ENCODE measurements at places on chromosomes 6 and 20. TPM values are rescaled to one million over a fixed set of nuclear protein-coding genes. Genes with fewer than 3 reads are reported as not detected.
A peak's percentile ranks its signal among the peaks of the same experiment; 100 is the strongest.

Gene ZNF391
- 4.9 TPM for total RNA-seq

Gene SMPD2
- 14.1 TPM for total RNA-seq

Gene CNR1
- total RNA-seq, result 1.7 TPM

Gene RUNX2
- total RNA-seq, result 9.4 TPM

Gene NOX3
- total RNA-seq, result not detected

Gene PGC
- not detected for total RNA-seq

Gene SOBP
- 6.9 TPM for total RNA-seq

Gene KLC4
- total RNA-seq, result 20.7 TPM

Gene RIPOR2
- 172 TPM for total RNA-seq

Gene TRIM31
- total RNA-seq, result not detected

Gene SEMG1
- not detected for total RNA-seq

Gene RNF144B
- 53.7 TPM for total RNA-seq

DNA sequence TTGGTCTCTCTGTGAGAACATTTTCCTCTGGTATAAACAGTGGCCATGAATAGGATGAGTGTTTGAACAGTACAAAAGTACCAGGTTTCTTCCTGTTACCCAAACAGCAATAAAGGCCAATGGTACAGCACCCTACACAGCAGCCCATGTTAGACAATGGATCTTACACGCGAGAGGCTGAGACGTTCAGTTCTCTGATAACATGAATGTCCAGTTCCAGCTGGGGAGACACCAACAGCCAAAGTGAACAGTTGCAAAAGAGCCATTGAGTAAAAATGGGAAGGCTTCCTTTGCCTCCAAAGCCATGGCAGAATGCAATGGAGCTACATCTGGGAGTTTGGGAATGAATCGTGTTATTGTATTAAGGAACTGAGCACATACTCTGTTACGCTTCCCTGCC is 246.8 kb upstream of the SGK1 start:
- DNase-seq, result no peak
- H3K4me3 ChIP-seq, result no peak overlapping the region

- peak; percentile 61 for DNase-seq
- H3K4me3 ChIP-seq, result no peak overlapping the region
- H3K4me1 ChIP-seq, result peaks cover 10% of the 10 kb centered on the region
- no peaks in the 10 kb centered on the region for H3K27me3 ChIP-seq
- no peaks in the 10 kb centered on the region for H3K36me3 ChIP-seq
These were observed 147.3 kb downstream of the DLL1 start for GRCh38 chr6:170143401-170144150.

GRCh38 chr20:38260378-38261053 is at the start of gene KIAA1755:
TSS of gene KIAA1755 (minus strand) at chr20:38260735. CDS start at chr20:38260500, 235 bp downstream.
- peak within 1 kb of the TSS; percentile 50 for H3K4me3 ChIP-seq
- DNase-seq, result no peak
- H3K4me1 ChIP-seq, result peaks cover 8% of the 10 kb centered on the region
- H3K36me3 ChIP-seq, result no peaks in the 10 kb centered on the region
- H3K27ac ChIP-seq, result no peak within 1 kb of the TSS

- H3K27ac ChIP-seq, result no peak overlapping the region
- H3K36me3 ChIP-seq, result no peaks in the 10 kb centered on the region
- H3K4me3 ChIP-seq, result no peak overlapping the region
- DNase-seq, result no peak
- no peaks in the 10 kb centered on the region for H3K4me1 ChIP-seq
These were observed 50.8 kb downstream of the GRM4 start for GRCh38 chr6:34095136-34095505.

- no peak overlapping the region for H3K27ac ChIP-seq
- H3K36me3 ChIP-seq, result no peaks in the 10 kb centered on the region
- peaks cover 69% of the 10 kb centered on the region for H3K27me3 ChIP-seq
- H3K4me3 ChIP-seq, result no peak overlapping the region
- peaks cover 19% of the 10 kb centered on the region for H3K4me1 ChIP-seq
These were observed 2.5 kb downstream of the SCRT2 start for GRCh38 chr20:672963-673602.

- peak overlapping the region; percentile 52 for H3K27ac ChIP-seq
- H3K36me3 ChIP-seq, result no peaks in the 10 kb centered on the region
- no peaks in the 10 kb centered on the region for H3K27me3 ChIP-seq
- no peak overlapping the region for H3K4me3 ChIP-seq
- H3K4me1 ChIP-seq, result peaks cover 25% of the 10 kb centered on the region
- DNase-seq, result no peak
These were observed 44.1 kb upstream of the GCM1 start for GRCh38 chr6:53192682-53193188.

DNA sequence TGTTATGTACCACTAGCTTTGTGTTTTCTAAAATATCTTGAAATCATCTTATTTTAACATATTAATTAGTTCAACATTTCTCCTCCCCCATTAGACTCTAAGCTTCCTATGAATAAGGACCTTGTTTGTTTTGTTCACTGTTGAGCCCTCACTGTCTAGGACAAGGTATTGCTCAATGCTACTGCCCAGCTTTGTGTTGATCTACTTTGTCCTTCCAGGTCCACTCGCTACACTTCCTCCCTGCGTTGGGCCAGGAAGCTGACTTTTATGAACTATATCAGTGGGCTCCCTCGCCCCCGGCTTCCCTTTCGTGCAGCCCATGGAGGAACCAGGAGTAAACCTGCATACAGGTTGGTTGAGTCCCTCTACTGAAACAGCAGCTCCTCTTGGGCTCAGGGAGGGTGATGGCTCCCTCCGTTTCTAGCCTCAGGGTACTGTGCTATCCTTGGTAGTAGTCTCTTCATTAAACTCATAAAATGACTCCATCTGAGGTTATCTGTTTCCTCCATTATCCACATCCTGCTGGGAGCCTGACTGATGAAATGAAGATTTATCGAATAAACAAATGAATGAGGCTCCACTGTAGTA is 272.5 kb downstream of the CLIC5 start:
- peaks cover 12% of the 10 kb centered on the region for H3K4me1 ChIP-seq
- H3K27ac ChIP-seq, result no peak overlapping the region
- no peaks in the 10 kb centered on the region for H3K36me3 ChIP-seq
- DNase-seq, result no peak
- H3K4me3 ChIP-seq, result no peak overlapping the region
- H3K27me3 ChIP-seq, result no peaks in the 10 kb centered on the region

DNA sequence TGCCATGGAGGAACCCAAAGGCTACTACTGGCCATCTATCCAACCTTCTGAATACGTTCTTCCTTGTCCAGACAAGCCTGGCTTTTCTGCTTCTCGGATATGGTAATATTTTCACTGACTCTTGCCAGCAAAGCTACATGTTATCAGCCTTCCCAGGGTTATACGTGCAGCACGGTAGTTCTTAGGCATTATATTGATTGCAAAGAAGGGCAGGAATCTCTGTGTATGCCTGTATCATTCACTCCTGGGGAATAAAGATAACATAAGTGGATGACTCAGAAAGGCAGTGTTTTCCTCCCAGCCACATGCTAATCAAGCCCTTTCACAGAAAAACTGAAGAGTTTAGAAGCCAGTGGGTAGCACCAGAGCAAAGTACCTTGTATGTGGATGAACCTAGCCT is 98.7 kb downstream of the ADGRG6 start:
- no peaks in the 10 kb centered on the region for H3K36me3 ChIP-seq
- no peak for DNase-seq
- no peaks in the 10 kb centered on the region for H3K27me3 ChIP-seq
- H3K27ac ChIP-seq, result no peak overlapping the region
- H3K4me3 ChIP-seq, result no peak overlapping the region

- peaks cover 7% of the 10 kb centered on the region for H3K27me3 ChIP-seq
- no peak overlapping the region for H3K4me3 ChIP-seq
- H3K4me1 ChIP-seq, result no peaks in the 10 kb centered on the region
- no peaks in the 10 kb centered on the region for H3K36me3 ChIP-seq
These were observed 488.4 kb downstream of the PREX1 start for GRCh38 chr20:48339190-48339985.

- H3K27me3 ChIP-seq, result peaks cover 64% of the 10 kb centered on the region
- H3K4me3 ChIP-seq, result no peak overlapping the region
- DNase-seq, result peak; percentile 39
- no peaks in the 10 kb centered on the region for H3K36me3 ChIP-seq
- H3K27ac ChIP-seq, result no peak overlapping the region
These were observed 230.5 kb downstream of the ERMARD start for GRCh38 chr6:169981969-169982368.

DNA sequence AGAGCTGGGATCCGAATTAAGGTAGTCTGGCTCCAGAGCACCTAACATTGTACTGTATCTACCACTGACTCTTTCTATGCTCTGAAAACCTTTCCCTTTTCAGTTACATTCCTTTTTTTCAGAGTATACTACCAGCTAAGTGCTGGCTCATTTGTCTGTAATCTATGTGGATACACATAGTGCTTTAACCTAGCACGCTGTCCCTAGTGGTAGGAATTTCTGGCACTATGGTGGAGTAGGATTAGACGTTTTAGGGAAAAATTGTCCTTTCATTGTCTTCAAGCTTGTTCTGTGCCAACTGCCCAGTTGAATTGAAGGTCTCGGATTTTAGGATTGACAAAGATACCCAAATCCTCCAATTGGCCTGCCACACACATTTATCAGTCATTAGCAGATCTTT is 259.1 kb upstream of the FERMT1 start:
- H3K36me3 ChIP-seq, result no peaks in the 10 kb centered on the region
- H3K27ac ChIP-seq, result no peak overlapping the region
- no peaks in the 10 kb centered on the region for H3K27me3 ChIP-seq
- DNase-seq, result no peak
- no peaks in the 10 kb centered on the region for H3K4me1 ChIP-seq

- peaks cover 6% of the 10 kb centered on the region for H3K36me3 ChIP-seq
- no peak for DNase-seq
- peaks cover 46% of the 10 kb centered on the region for H3K4me1 ChIP-seq
- H3K4me3 ChIP-seq, result peak overlapping the region; percentile 21
- no peaks in the 10 kb centered on the region for H3K27me3 ChIP-seq
- peak overlapping the region; percentile 90 for H3K27ac ChIP-seq
These were observed 39.1 kb downstream of the ILRUN start for GRCh38 chr6:34657307-34657978.

GRCh38 chr6:33746651-33747100 is at the start of gene IP6K3:
TSS of gene IP6K3 (minus strand) at chr6:33746905. CDS start at chr6:33735476, 11,429 bp downstream.
- H3K27ac ChIP-seq, result peak within 1 kb of the TSS; percentile 75
- H3K36me3 ChIP-seq, result no peaks in the 10 kb centered on the region
- H3K4me3 ChIP-seq, result peak within 1 kb of the TSS; percentile 19

GRCh38 chr6:109071125-109071917 is 23.3 kb downstream of the SESN1 start:
- H3K4me1 ChIP-seq, result peaks cover 72% of the 10 kb centered on the region
- H3K27me3 ChIP-seq, result no peaks in the 10 kb centered on the region
- H3K4me3 ChIP-seq, result no peak overlapping the region
- no peaks in the 10 kb centered on the region for H3K36me3 ChIP-seq

GRCh38 chr6:747028-747427 is 54.1 kb upstream of the EXOC2 start:
- no peak overlapping the region for H3K4me3 ChIP-seq
- no peaks in the 10 kb centered on the region for H3K27me3 ChIP-seq
- H3K36me3 ChIP-seq, result no peaks in the 10 kb centered on the region
- no peak overlapping the region for H3K27ac ChIP-seq

DNA sequence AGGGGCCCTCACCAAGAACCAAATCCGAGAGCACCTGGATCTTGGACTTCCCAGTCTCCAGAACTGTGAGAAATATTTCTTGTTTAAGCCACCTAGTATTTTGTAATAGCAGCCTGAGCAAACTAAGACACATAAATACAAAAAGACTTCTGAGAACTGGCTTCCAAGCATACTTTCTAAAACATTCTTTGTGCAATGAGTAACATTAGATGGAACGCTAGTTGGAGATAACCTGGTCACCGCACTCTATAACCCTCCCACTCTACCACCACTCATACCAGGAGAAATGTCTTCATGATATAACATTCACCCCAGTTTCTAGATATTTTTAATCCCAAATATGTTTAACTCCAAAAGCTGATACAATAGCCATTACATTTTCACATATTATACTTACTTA is 169.5 kb upstream of the THEMIS start:
- no peak overlapping the region for H3K27ac ChIP-seq
- H3K36me3 ChIP-seq, result no peaks in the 10 kb centered on the region
- H3K27me3 ChIP-seq, result no peaks in the 10 kb centered on the region

GRCh38 chr6:13286181-13286580 is 42.2 kb downstream of the TBC1D7 start:
- no peaks in the 10 kb centered on the region for H3K27me3 ChIP-seq
- H3K4me3 ChIP-seq, result no peak overlapping the region
- peaks cover 20% of the 10 kb centered on the region for H3K4me1 ChIP-seq
- DNase-seq, result no peak
- H3K27ac ChIP-seq, result peak overlapping the region; percentile 43

DNA sequence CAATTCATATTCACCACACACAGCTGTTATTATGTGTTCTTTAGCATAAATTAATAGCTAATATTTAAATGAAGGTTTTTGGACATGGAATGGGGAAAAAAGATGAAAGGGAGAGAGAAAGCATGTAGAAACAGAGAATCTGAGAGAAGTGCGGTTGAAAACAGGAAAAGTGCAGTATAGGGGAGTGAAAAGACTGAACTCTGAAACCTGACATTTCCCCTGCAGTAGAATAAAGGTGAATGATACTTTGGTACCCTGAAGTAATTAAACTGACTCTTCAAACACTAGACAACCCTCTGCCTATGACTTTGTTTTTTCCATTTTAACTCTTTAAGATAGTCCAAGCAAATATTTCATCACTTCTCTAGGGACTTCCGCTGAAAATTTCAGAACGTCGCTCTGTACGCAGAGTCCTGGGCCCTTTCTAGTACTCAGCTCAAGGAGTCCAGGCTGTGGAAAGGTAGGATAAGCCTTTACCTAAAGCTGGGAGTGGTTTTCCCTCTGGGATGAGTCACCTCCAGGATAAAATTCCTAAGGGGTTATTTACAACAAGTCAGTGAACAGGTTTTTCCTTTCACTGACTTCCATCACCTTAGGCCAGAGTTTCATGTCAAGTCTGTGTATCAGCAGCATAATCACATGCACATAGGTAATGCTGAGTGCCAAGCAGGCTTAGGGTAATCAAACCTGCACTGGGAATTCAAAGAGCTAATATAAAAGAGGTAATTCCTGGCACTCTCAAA is 614.5 kb downstream of the PKHD1 start:
- no peak overlapping the region for H3K4me3 ChIP-seq
- H3K27me3 ChIP-seq, result no peaks in the 10 kb centered on the region
- H3K4me1 ChIP-seq, result no peaks in the 10 kb centered on the region
- no peaks in the 10 kb centered on the region for H3K36me3 ChIP-seq

GRCh38 chr20:22758815-22759214 is 174.4 kb upstream of the FOXA2 start:
- H3K4me3 ChIP-seq, result no peak overlapping the region
- no peaks in the 10 kb centered on the region for H3K4me1 ChIP-seq

DNA sequence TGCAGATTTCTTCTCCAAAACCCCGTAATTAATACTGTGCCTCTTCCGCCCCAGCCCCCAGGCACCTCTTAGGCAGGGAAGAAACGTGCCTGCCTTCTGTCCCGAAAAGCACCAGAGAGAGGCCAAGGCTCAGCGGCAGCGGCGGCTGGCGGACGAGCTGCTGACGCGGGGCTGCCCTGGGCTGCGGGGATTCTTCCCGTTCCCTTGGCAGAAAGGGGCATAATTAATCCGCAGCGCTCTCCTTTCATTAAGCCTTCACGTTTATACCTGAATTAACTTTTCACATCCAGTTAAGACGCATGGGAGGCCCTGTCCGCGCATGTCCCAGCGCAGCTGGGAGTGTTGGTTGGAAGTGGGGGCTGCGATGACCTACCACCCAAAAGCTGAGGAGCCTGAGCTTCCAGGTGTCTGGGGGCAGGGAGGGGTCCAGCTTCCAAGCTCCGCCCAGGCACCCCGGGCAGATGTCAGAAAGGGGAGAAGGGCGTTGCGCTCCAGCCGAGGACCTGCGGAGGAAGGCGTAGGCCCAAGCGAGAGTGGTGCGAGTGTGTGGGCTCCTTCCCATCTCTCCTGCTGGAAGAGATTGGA is 167.4 kb upstream of the LRFN2 start:
- peaks cover 4% of the 10 kb centered on the region for H3K4me1 ChIP-seq
- no peak overlapping the region for H3K4me3 ChIP-seq
- no peak overlapping the region for H3K27ac ChIP-seq
- no peak for DNase-seq
- no peaks in the 10 kb centered on the region for H3K27me3 ChIP-seq

Data from spleen (tissue), 13 donors.